ENCODE measurements at places on chromosomes 2 and 18.

GRCh38 chr18:51171223-51171622, 26.3 kb downstream of the MEX3C start:
- DNase-seq: no peak

DNA sequence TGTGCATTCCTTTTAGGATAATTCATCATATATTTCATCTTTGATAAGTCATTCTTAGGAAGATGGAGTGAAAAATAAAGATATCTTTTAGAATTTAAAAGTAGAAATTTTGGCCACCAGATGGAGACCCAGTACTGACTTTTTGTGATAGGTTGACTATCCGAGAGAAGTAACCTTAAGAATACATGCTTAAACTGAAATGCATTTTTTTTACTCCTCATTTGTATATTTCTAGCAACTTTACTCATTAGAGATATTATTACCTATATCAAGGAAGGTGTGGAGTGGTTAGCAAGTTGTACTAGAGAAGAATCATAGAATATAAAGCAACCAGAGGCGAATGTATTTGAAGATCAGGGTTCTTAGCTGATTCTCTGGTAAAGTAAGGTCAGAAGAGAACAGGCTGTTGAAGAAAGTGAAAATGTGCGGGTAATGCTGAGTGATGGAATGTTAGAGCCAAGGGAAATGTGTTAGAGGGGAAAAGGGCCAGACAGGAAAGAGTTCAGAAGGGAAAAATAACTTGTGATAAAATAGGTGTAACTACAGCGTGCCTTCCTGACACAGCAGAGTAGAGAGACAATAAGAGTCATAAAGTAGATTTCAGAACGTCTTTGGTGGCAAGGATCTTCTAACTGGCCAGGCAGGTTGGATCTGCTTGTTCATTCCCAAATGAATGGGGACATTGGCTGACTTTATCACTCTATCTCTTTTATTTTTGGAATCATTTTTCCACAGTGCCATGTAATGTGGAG, 52.3 kb downstream of the TDRD15 start:
- DNase-seq: no peak

DNA sequence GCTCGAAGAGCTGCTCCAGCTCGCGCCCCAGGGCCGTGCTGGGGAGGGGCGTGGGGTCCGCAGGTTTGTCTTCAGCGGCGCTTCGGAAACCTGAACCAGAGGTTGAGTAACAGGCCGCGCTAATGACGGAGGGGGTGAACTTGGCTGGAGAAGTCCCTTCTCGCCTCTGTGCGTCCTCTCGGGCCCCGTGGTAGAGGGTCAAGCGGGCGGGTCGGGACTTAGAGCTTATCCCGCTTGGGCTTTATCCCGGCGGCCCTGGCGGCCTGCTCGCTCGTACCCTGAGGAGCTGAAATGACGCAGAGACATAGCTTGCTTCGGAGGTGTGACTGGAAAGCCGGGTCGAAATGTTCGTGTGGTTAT, 479 bp downstream of the RNMT start:
- peak; percentile 42 for DNase-seq

GRCh38 chr2:101360232-101360631, 27.1 kb downstream of the CREG2 start:
- no peak for DNase-seq

DNA sequence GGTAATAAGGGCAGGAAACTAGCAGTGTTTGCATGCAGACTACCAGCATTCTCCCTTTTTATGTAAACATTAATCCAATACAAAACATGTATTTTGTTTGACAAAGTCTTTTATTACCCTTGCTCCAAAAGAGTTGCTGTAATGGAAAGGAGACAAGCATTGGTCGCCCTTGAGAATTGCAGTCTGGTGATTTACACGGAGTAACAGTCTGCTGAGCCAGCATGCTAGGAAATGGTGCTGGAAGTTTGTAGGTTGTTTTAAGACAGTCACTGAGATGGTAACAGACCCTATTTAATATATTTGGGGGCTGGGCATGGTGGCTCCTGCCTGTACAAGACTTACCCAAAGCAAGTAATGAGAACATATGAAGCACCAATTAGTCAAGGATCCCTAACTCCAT, 2.8 kb upstream of the PRKCE start:
- DNase-seq: no peak

GRCh38 chr18:70499218-70499691, 210.4 kb downstream of the SOCS6 start:
- no peak for DNase-seq

- DNase-seq: no peak
Observed at GRCh38 chr2:151862700-151863099, 34.5 kb upstream of the ARL5A start.

GRCh38 chr2:157305723-157306110, 19.9 kb downstream of the ERMN start:
- DNase-seq: no peak

GRCh38 chr18:61865466-61866175, 27.2 kb downstream of the RNF152 start:
- DNase-seq: no peak

GRCh38 chr18:555705-556457, 24.3 kb upstream of the CETN1 start:
- no peak for DNase-seq

- no peak for DNase-seq
Observed at GRCh38 chr2:38539086-38539485, 63.6 kb downstream of the HNRNPLL start.

GRCh38 chr18:79628416-79629248, 51.0 kb upstream of the CTDP1 start:
- DNase-seq: no peak

GRCh38 chr2:64029116-64029665, 10.0 kb upstream of the VPS54 start:
- DNase-seq: no peak

GRCh38 chr2:8750221-8750620, 68.4 kb downstream of the ID2 start:
- DNase-seq: no peak

DNA sequence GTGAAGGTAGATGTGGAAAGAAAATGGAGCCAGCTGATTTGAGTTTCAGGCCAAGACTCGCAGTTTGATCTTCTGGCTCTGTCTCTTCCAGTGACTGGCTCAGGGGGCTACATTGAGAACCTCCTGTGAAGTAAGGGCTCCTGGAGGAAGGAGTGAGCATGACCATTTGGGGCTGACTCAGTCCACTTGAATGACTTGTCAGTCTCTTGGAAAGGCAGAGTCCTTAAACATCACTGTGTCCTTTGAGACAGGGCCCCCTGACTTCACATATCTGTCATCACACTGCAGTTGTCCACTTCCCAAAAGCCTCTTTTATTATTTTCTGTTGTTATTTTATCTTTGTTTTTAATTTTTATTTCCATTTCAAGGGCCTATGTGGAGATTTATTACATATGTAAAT, 204.6 kb upstream of the APCDD1 start:
- no peak for DNase-seq
